KBM-7 (cell line): ENCODE measurements at places on chromosomes 2 and 18.

DNA sequence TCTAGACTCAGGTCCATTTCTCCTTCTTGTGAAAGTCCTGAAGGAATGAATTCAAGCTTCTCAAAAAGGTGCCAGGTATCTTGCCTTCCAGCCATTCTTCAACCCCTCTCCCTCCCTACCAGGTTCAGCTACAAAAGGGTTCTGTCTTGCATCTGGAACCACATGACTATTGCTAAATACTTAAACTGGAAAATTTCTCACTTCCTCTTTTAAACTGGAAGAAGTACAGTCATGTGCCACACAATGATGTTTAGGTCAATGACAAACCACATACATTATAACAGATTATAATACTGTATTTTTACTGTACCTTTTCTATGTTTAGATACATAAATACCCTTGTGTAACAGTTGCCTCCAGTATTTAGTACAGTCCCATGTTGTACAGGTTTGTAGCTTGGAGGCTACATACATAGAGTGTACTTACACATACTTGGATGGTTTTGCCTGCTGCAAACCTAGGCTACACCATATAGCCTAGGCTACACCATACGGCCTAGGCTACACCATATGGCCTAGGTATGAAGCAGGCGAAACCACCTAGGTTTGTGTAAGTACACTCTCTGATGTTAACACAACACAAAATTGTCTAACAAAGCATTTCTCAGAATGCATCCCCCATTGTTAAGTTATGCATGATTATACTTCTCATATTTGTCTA is 142.0 kb upstream of the DNMT3A start:
- DNase-seq, result peak; percentile 76

GRCh38 chr2:118119761-118120400 is 31.6 kb downstream of the INSIG2 start:
- no peak for DNase-seq

DNA sequence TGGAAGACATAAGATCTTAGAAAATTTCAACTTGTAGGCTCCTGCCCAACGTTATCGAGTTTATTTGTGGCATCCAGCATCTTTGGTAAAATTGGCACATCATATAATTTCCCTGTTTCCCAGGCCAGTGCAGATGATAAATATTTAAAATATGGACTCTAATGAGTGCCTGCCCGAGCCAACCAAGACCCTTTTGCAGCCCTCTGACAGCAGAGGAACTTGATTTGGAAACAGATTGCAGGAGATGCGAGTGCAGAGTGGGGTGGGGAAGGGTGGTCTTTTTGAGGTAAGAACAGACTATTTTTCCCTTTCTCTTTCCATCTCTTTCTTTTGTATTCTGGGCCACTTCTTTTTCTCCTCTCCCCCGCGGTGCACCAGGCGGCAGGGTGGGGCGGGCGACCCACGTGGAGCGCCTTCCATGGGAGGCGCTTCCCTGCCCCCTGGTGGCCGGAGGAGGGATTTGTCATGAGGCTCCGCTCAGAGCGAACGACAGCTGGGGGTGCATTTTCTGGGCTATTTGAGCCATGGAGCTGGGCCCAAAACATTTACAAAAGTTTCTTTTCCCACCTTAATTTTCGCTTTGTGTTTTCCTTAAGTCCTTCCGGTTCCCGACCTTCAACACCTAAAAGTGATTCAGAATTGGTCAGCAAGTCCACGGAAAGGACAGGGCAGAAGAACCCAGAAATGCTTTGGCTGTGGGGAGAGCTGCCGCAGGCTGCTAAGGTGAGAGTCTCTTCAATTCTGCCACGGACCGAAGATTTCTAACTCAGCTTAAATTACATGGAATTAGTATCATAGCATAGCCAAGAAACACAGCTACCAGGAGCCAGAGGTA is 32.7 kb downstream of the LPIN1 start:
- peak; percentile 76 for DNase-seq

DNA sequence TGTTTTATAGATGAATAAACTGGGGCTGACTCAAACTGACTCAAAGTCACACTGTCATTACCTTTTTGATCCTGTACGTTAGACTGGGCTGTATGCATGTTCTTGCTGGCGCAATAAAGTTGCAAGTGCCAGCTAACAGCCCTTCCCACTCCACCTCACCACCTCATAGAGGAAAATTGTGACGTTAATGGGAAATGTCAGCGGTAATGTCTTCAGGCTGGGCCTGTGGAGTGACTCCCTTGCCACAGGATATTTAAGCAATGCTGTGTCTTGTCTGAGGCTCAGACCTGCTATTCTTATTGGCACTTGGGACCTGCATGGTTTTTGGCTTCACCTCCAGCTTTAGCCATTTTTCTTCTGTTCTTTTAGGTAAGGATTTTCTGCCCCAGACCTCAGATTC is 25.2 kb upstream of the CASP10 start:
- no peak for DNase-seq

DNA sequence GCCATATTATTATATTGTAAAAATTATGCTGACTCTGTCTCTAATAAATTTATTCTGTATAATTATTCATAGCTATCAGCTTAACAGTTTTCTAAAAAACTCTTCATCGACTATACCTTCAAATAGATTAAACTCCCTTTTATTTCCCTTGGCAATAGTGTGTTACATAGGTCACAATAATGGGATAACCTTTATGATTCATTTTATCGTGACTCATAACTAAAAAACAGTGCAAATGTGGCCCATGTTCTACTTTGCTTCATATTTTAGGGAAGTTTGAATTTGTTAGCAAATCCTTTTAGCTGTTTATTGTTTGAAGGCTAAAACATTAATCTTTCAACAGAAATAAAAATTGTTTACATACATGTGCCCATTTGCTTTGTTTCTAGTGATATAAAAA is 783.2 kb upstream of the CDH2 start:
- no peak for DNase-seq

- DNase-seq, result no peak
Measured at GRCh38 chr2:174484573-174484972, 2.3 kb downstream of the GPR155 start.

DNA sequence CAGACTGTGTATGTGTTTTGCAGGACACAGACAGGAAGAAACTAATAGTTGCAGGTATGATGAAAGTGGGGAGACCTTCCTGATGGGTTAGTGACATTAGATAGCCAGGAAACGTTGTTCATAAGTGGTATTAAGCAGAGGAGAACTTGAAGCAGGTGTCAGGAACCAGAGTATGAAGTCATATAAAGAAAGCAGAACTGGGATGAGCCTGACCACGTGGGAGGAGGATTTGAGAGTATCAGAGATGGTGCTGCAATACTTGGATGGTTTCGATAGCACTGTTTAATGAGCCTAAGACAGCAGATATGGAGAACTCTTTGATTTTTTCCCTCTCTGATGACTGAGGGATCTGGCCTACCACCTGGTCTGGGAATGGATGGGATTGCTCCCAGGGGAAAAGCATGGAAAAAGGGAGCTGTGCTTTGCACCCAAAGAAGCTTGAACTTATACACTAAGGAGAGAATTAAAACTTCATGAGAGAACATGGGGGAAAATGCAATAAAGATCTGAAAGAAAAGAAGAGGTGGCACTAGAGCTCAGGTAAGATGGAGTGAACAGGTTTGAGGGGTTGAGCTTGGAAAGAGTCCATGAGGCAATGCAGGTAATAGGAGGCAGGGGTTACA is 226.0 kb upstream of the LRRTM1 start:
- no peak for DNase-seq

DNA sequence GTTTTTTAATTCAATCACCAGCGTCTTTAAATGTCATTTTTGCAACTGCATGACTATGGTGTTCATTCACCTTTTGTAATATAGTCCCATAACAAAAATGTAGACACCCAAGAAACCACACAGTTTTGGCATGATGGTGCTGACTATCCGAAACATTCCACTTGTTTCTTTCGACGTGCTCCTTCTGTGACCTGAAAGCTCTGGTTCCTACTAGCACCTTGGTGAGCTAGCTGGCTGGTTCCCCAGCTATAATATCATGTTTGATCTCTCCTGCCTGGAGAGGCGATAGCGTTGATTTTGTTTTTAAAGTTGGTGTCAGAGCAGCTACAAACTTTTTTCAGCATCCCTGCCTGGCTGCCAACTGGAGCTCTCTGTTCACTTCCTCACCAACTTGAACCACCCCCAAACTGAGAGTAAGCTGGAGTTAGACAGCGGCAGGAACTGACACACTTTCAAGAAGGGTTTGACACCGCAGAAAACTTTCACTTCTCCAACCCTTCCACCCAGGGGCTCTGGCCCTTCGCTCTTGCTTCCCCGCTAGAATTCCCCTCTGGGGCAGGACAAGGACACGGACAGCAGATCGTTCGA is 1.1 kb downstream of the ATAD2B start:
- DNase-seq, result peak; percentile 83

DNA sequence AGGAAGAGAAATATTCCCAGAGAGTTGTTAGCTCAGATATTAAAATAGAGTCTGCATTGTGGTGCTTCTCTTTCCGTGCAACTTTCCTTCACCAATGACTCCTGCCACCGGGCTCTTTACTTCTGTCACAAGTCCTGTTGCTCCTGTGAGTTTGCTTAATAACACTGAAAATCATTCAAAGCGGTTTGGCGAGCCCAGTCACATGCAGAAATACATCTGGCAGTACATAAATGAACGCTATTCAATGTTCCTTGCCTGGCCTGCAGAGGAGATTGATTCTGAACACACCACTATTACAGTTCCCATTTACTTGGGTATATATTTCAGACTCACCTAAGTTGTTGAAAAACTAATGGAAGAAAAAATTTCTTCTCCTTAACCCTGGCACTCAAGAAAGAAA is 276.6 kb downstream of the ZNF521 start:
- DNase-seq, result no peak

- no peak for DNase-seq
Measured at GRCh38 chr2:126911111-126911796, 12.6 kb downstream of the TEX51 start.

DNA sequence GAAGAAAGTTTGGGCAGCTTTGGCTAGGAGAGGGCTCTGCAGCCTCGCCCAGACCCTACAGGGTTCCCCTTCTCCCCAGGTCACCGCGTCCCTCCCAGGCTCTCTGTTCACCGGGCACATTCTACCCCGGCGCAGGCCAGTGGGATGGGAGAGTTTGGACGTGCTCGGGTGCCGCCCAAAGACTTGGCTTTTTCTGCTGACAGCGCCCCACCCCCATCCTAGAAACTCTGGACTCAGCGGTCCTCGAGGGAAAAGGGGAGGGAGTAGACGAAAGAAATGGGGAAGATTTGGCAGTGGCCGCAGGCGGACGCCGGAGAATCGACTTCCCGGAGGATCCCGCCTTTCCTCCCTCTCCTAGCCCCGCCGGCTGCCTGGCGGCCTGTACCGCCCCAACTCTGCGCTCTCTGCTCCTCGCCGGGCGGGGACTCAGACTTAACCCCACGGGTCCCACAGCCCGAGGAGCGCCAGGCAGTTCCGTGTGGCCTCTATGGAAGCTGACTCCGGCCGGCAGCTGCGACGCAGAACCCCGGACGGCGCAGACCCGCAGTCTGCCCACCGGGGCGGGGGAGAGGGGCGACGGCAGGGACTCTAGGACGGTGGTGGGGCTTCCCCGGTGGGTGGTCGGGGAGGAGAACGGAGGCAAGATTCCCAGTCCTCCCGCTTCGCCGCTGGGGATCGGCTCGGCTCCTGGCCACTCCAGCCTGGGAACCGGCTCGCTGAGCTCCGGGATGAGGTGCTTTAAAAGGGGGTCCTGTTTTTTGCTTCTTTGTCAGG is 863 bp upstream of the SIX2 start:
- DNase-seq, result no peak

GRCh38 chr18:63290166-63290820 is 29.3 kb downstream of the BCL2 start:
- DNase-seq, result no peak

DNA sequence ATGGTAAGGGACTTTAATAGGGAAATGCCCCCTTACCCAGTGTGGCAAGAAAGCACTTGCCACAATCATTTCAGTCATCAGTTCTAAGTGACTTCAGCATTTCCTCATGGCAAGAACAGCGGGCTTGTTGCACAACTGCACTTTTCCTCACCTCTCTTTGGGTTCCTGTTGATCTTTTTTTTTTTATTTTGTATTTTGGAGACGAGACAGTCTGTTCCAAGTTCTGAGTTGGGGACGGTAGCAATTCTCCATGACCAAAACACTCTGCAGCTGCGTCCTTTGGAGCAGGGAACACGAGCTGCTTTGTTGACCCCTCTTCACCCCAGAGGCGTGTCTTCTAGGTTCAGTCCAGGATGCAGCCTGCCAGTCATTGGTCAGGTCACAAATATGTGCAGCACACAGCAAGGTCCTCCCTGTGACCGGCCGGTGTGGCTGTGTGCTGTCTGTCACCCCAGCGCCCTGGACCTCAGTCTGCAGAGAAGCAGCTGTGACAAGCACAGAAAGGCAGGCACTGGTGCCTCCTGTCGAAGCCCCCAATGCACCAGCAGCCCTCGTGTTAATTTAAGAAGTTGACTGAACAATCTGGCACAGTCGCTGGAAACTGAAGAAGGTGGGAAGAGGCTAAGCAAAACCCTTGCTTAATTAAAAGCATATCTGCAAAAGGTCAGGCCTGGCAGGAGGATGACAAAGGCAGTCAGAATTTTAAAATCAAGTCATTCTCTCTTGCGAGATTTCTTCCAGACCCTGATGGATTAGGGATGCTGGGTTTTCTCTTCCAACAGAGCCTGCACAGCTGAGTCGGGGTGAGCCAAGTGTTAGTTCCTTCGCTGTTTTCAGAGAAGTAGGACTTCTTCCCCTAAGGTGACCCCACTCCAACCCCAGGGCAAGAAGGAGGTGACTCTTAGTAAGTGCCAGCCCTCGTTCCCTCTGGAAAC is 96.7 kb upstream of the COPS8 start:
- DNase-seq, result no peak

DNA sequence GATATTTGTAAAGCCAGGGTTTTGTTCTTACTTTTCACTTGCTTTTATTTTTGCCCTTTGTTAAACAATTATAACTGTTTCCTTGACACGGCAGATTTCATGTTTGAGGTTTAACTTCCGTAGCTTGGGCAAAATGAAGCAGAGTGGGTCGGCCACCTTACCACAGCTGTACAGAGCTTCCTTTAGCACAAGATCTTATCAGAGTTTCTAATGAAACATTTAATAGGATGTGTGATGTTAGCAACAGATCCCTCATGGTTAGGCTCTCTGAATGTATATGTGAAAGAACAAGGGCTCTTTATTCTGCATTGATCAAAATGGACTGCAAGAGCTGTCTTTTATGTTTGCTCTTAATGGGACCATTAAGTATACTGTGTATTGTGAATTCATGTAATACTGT is 22.3 kb downstream of the RNF125 start:
- DNase-seq, result peak; percentile 87

DNA sequence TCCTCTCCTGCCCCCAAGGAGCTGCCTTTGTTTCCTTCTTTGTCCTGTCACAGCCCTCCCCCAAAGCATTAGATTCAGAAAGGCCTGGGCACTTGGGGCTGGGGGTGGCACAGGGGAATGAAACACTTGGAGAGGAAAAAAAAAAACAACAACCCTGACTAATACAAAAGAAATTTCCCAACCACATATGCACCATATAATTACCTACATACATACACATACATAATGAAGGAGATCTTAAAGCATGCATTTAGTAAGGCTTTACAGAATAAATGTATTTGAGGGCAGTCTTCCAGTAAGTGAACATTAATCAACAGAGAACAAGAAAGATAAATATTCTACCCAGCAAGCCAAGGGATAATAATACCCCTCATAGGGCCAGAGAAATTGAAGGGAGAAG is 70.0 kb upstream of the PPP1CB start:
- no peak for DNase-seq
